ENCODE measurements at places on chromosomes 12 and 14.
A peak's percentile ranks its signal among the peaks of the same experiment; 100 is the strongest.

GRCh38 chr12:103369929-103370328 lies 125.8 kb downstream of the C12orf42 start:
- DNase-seq = no peak

GRCh38 chr12:190881-191280 lies 23.1 kb downstream of the SLC6A12 start:
- no peak for DNase-seq

- no peak for DNase-seq
Measured at GRCh38 chr12:72836194-72836593, 564.0 kb downstream of the TRHDE start.

GRCh38 chr14:71247106-71247505 lies 339.8 kb downstream of the PCNX1 start:
- no peak for DNase-seq

DNA sequence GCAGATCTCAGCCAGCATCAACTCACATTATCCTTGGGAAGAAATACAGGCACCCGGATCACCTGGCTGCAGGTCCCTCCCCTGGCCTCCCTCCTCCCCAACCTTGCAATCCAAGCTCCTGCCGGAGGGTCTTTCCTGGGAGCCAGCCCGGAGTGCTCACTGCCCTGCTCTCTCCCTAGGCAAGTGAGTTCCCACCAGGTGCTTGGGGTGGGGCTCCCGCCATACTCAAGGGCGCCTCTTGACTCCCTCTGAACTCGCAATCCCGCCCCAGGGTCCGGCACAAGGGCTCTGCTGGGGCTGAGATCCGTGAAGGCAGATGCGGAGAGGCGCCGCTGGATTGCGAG lies 1.2 kb upstream of the CEP170B start:
- DNase-seq = no peak

GRCh38 chr12:70849265-70849960 lies 71.1 kb downstream of the PTPRR start:
- DNase-seq = peak; percentile 68
